Activated naive CD4-positive, alpha-beta T cell treated with anti-CD3 and anti-CD28 coated beads, Interleukin-2, amount 50 U/mL, for 72 hours (primary cell): ENCODE measurements at places on chromosomes 13 and 19.

DNA sequence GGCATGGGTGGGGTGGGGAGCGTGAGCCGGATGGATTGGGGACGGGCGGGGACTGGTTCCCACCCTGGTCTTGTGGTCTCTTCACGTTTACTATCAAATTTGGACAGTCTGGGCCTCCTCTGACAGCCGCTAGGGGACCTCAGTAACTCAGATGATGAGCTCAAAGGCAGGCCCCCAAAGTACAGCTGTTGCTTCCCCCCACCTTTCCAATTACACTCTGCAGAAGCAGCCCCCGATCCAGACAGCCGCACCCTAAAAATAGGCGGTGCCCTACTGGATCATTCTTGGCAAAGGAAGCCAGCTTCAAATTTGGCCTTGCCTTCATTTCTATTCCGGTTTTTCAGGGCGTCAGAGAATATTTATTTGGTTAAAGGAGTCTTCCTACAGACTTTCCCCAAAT, 1.9 kb upstream of the FOXO1 start:
- DNase-seq, result no peak

GRCh38 chr13:103961784-103962183, 895.6 kb upstream of the SLC10A2 start:
- no peak for DNase-seq

DNA sequence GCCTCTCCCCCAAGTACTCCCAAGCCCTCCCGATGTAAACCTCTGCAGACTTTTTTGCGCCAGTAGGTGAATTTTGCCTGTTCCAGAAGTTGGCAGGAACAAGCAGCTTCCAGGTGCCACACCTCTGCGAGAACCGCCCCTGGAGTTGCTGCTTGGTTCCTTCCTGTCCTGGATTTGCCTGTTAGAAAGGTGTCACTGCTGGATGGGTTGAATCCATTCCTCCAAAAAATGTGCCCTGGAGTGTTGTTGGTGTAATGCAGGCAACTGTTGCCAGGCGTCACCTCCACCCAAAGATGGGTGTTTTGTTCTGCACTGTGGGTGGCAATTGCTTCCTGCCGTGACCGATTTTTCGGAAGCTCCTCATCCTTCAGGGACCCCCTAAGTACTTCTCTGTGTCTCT, 5.7 kb downstream of the PGPEP1 start:
- DNase-seq, result no peak

- DNase-seq, result no peak
Observed at GRCh38 chr13:66586489-66586888, 643.6 kb downstream of the PCDH9 start.

GRCh38 chr13:26007261-26008125, 44.3 kb downstream of the SHISA2 start:
- DNase-seq, result no peak

- no peak for DNase-seq
Observed at GRCh38 chr19:49570138-49570856, 10.1 kb downstream of the NOSIP start.

DNA sequence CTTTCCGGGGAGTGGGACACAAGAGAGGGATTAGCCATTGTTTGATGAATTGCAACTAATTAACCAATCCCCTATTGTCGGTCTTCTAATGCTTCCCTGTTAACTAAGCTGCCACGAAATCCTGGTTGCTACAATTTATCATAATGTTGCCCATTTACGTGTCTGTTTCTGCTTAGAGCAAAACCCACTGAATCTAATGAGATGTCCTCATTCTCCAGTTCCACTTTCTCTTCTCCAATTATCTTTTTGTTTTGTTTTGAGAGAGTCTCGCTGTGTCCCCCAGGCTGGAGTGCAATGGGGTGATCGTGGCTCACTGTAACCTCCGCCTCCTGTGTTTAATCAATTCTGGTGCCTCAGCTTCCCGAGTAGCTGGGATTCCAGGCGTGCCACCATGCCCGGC, 5.2 kb upstream of the DPP9 start:
- DNase-seq, result no peak

DNA sequence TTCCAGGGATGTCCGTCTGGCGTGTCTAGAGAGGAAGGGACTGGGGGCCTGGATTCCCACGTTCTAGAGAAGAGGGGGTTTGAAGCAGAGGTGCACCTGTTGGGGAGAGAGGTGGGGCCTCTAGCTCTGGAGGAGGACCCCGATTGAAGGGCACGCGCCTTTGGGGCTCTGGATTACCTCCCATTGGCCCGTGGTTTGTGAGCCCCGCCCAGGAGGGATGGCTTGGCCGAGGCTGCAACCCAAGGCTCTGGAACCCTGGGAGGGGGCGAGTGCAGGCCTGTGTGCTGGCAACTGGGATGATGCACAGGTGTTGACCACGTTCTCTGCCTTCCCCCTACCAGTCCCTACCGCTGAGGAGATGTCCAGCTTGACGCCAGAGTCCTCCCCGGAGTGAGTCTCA, 20.2 kb downstream of the TMEM150B start:
- DNase-seq, result no peak

DNA sequence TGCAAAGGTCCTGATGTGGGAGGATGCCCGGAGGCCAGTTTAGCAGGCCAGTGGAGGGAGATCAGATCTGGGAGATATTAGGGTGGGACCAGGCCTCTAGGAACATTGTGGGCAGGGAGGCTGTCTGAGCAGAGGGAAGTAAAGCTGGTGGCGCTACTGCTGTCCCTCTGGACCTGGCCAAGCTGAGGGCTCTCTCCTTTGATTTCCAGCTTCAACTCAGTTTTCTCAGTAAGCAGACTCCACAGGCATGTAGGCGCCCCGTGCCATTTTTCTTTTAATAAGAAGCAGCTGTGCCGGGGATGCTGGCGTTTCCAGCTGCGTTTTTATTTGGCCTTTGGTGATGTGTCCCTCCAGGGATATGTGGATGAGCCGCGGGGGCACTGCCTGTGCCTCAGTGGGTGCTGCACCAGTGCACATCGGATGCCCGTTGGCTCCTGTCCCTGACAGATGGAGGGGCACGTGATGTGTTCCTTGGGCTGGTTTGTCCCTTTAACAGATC, 6.7 kb downstream of the DNM2 start:
- no peak for DNase-seq

DNA sequence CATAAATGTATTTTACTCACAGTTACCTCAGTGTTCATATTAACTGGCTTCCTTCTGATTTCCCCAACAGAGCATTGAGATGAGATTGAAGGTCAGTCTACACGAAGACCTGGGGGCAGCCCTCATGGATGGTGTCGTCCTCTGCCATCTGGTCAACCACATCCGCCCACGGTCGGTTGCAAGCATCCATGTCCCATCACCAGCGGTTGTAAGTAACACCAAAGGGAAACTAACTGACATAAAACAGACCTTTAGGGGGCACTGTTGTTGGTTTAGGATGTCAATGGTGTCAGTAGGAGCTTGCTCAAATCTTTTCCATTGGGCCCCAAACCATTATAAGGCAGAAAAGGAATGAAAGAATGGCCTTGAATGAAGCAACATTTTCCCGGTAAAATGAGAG, 68.2 kb downstream of the ESD start:
- DNase-seq, result peak; percentile 7

GRCh38 chr13:110646442-110647364, 31.4 kb downstream of the NAXD start:
- no peak for DNase-seq

GRCh38 chr13:67063036-67063435, 167.1 kb downstream of the PCDH9 start:
- no peak for DNase-seq

DNA sequence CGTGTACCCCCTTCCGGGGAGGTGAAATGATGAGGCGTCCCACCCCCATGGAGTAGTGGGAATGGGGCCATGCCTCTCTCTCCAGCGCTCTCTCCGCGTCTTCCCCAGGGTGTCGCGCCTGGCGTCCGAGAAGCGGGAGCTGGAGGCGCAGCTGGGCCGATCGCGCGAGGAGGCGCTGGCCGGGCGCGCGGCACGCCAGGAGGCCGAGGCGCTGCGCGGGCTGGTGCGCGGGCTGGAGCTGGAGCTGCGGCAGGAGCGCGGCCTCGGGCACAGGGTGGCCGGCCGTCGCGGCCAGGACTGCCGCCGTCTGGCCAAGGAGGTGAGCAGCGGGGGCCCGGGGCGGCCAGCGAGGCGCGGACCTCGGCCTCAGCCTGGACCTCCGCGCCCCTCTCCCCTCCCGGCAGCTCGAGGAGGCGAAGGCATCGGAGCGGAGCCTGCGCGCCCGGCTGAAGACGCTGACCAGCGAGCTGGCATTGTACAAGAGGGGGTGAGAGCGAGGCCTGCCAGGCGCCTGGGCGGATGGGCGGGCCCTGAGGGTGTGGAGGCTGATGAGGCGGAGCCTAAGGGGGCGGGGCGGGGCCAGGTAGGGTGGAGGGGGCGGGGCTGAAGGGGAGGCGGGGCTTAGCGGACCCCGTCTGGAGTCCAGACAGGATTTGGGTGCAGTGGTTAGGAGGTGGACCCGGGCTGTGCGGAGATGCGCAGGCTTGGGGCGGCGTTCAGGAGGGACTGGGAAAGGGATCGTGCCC, 7.7 kb downstream of the PGLYRP1 start:
- peak; percentile 68 for DNase-seq

DNA sequence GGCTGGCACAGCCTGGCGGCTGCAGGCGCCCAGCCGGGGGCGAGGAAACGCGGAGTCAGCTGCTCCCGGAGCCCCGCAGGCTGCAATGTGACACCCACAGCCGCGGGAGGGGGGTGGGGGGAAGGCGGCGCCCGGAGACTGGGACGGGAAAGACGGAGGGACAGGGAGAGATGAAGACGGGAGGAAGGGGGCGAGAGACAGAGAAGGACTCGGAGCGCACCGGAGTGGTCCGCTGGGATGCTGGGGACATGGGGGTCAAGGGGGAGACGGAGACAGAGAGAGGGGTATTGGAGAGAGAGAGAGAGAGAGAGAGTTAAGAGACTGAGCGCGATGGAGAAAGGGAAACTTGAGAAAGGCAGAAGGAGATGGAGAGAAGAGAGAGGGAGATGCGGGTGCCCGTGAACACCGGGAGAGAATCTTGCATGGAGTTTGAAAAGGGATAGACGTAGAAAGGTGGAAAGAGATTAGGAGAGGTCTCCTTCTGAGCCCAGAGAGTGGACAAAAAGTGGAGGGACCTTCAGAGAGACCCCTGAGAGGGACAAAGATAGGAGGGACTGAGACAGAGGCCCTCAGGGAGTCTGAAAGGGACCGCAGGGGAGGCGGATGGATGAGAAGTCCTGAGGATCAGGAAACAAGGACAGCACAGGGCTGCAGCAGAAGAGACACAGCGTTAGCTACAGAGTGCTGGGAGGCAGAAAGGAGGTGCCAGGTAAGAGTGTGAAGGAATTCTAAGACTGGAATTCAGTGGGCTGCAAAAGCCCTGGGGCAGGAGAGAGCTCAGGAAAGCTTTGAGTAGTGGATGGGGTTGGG, 1.0 kb downstream of the SCN1B start:
- no peak for DNase-seq

- DNase-seq, result no peak
Observed at GRCh38 chr13:99289271-99289670, 17.9 kb downstream of the GPR183 start.

- DNase-seq, result no peak
Observed at GRCh38 chr19:17843292-17843827, 4.4 kb downstream of the JAK3 start.

- no peak for DNase-seq
Observed at GRCh38 chr13:33550885-33551284, 265.3 kb upstream of the STARD13 start.

- DNase-seq, result no peak
Observed at GRCh38 chr13:92668157-92668556, 558.5 kb upstream of the GPC6 start.

GRCh38 chr19:3284759-3285646, 60.5 kb downstream of the CELF5 start:
- DNase-seq, result peak; percentile 69

- no peak for DNase-seq
Observed at GRCh38 chr13:102846261-102847015, 606 bp downstream of the ERCC5 start.

- no peak for DNase-seq
Observed at GRCh38 chr13:97967948-97968347, 14.5 kb downstream of the IPO5 start.

DNA sequence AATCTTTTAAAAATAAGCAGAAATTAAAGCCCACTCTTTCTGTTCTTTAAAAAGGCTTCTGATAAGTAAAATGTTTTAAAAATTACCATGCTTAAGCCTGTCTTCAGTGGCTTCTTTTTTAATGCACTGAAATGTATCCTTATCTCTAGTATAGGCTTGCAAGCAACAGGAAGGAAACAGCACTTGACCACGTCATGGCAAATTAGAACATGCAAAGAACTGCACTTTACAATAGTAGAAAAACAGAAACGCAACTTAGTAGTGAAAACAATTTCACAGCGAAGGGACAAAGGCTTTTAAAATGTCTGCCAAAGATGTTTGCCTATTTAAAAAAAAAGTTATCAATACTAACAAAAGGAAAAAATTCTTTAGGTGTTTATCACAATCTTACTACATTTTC, 36.3 kb downstream of the ELF1 start:
- no peak for DNase-seq

- peak; percentile 42 for DNase-seq
Observed at GRCh38 chr19:3034656-3035541, 5.8 kb upstream of the TLE2 start.

DNA sequence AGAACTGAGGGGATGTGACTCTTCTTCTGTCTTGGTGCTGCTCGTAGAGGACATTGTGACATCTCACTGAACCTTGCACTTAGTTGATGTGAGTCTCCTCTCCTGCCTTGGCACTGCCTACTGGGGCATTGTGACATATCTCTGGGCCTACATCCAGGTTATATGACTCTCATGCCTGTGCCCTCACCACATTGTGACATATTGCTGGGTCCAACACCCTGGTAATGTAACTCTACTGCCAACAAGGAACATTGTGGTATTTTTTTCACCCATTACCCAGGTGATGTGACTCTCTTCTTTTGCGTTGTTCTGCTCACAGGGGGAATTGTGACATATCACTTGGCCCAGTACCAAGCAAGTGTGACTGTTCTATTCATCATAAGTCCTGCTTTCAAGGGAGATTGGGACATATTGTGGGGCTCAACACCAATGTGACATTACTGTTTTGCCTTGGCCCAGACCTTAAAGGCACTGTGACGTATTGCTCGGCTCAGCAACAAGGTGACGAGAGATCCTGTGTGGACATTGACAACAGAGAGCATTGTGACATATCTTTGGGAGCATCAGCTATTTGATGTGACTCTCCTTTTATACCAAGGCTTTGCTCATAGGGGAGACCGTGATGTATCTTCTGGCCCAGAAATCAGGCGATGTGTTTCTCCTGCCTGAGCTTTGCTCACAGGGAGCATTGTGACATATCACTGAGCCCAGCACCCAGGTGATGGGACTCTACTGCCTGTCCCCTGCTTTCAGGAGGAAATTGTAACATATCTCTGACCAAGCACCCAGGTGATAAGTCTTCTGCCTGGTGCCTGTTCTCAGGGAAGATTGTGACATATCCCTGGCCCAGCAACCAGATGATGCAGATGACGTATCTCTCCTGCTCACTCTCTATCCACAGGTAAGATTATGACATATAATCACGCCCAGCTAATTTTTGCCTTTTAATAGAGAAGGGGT, 12.2 kb upstream of the ZNF429 start:
- no peak for DNase-seq

DNA sequence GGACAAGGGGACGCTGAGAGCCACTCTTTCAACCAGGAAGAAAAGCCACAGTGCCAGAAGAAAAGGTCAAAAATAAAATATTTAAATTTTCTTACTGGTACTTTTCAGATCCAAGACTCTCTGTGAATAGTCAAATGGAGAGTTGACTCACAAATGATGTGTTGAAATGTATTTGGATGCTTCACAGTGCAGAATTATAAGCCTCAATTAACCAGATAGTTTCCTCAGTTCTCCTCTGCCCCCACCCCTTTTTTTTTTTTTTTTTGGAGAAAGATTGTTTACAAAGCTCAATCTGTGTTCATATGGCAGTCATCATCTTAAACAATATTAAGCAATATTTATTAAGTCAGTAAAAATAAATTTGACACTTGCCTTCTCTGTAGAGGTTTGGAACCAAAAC, 470.8 kb downstream of the FGF9 start:
- no peak for DNase-seq

- DNase-seq, result no peak
Observed at GRCh38 chr13:109517517-109517916, 268.9 kb downstream of the IRS2 start.
